Activated CD4-positive, CD25-positive, alpha-beta regulatory T cell (primary cell): ENCODE measurements at places on chromosomes 2 and 18.

GRCh38 chr2:37928377-37928776 is 3.3 kb downstream of the RMDN2 start:
- no peak for DNase-seq

GRCh38 chr2:238940806-238941205 is 92.9 kb downstream of the TWIST2 start:
- no peak for DNase-seq

GRCh38 chr2:171964308-171964707 is 35.4 kb upstream of the METAP1D start:
- DNase-seq: no peak

DNA sequence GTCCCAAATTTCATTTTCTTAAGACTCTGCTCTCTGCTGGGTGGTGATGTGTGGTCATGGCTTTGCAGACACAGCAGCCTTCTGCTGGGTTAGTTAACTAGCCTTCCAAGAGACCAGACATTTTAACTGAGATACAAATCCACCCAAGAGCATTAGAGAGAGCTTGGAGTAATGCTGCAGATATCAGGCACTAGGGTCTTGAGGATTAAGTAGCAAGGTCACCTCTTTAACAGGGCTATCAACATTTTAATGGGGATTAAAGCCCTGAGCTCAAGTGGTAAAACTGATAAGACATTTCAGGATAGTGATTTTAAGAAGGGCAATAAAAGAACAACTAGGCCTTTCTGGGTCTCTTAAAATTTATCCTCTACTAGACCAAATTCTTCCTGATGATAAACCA is 461.2 kb downstream of the MEIS1 start:
- DNase-seq: no peak

GRCh38 chr2:158805936-158806335 is 10.8 kb downstream of the DAPL1 start:
- no peak for DNase-seq

DNA sequence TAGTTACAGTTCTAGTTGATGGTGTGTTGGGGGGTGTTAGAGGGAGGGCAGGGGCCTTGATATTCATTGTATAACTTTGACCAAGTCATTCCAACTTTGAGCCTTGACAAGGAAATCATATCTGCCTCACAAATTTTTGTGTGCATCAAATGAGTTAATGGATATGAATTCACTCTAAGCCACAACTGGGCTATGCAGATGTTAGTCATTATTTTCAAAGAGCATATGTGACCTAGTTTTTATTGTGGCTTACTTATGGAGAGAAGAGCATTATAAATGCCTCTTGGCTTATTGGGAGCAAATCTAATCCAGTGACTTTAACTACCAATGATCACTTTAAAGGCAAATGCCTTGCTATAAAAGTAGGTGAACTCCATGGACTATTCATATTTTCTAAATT is 250.2 kb downstream of the LPIN1 start:
- DNase-seq: no peak

DNA sequence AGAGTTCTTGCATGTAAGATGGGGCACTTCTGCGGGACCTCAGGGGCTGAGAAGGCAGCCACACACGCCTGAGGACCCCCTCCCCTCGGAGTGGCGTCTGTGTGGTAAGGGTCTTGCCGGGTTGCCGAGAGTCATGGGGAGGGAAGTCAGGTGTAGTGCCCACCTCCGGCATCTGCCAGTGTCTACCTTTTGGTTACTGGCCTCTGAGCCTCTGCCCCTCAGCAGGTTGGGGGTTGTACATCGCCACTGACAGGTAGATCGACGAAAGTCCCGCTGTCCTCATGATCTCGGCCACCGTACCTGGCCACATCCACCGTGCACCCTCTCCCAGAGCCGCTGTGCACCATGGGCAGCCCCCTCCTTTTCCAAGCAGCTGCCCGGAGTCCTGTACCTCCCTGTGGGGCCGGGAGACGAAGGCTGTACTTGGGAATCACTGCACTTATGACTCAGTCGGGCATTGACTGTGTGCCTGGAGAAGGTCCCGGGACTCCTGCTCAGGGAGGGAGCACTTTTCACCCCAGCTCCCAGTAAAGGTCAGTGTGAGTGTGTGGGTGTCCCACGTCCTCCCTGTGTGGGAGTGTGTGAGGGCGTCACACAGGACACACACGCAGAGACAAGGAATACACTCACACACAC is 332.4 kb upstream of the MYT1L start:
- no peak for DNase-seq

- DNase-seq: no peak
Measured at GRCh38 chr2:57396355-57397098, 650.1 kb upstream of the VRK2 start.

DNA sequence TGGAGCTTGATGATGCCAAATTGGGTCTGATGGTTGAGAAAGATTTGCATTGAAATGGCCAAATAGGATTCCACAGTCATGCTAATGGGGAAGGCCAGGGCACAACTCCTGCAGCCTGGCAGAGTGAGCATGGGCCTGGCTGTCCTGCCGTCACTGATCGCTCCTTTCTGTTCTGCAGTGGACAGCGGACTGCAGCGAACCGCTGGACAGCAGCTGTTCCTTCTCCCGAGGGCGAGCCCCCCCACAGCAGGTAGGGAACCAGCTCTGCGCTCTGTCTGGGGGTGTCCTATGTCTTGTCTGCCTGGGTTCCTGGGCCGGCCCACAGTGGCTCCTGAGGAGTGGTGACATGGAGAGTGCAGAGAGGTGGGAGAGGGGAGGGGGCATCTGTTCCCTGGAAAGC is 97.6 kb downstream of the CTIF start:
- no peak for DNase-seq

- DNase-seq: no peak
Measured at GRCh38 chr2:220147161-220148038, 520.0 kb downstream of the SLC4A3 start.

- no peak for DNase-seq
Measured at GRCh38 chr2:52934323-52934898, 833.2 kb upstream of the CHAC2 start.

- no peak for DNase-seq
Measured at GRCh38 chr2:24785671-24786321, 7.4 kb downstream of the PTRHD1 start.

GRCh38 chr2:190267302-190267701 is 52.3 kb downstream of the HIBCH start:
- no peak for DNase-seq

DNA sequence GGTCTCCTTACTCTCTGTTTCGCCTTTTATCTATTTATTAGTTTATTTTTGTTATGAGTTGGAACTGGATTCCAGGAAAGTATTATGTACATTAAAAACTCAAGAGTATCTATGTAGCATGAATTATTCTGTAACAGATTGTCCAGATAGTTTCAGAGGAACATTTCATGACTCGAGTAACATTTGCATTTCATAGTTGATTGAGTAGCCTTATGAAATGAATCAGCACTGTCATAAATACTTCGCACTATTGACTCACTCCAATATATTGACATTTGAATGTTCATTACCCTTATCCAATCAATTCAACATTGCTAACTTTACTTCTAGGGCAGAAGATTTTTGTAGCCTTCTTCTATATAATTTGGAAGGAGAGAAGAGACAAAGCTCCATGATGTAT is 11.3 kb upstream of the VRK2 start:
- no peak for DNase-seq

DNA sequence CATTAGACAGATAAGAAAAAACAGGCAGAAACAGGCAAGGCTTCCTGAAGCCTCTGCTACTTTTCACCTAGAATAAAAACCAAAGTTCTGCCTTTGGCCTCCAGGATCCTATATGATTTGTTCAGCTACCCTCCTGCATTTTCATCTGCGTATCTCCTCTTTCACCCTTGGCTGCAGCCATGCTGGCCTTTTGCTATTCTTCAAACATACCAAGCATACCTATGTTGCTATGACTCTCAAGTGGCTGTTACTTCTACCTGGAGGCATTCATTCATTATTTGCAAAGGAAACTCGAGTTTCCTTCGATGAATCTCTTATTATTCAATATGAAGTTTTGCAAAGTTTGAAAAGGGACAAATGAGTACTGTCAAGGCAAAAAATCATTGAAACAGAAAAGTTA is 106.4 kb upstream of the HNMT start:
- DNase-seq: no peak

DNA sequence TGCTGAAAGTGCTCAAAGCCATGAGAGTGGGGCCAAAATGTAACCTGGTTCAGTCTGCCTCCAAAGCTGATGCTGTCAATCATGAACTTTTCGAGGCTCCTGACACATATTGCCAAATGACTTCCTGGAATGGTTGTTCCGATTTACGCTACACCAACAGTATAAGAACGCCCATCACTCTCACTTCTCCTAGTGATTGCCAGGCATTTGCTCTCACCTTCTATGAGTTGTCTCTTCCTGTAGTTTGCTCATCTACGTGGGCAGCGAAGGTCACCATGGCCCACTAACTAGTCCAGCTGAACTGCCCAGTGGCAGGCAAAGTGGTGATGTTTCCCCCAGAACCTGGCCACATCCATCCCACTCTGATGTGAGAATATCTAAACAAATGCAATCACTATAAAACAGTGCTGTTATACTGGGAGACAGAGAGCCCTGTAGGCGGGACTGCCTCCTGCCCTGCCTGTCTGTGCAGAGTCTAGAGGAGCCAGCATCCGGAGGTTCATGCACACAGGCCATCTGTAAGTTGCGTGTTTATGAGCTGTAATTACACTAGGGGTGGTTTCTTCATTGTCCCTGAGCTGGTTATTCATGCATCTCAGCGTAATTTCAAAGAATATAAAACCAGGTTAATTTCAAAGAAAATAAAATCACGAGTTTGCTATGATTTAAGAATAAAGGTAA is 8.8 kb upstream of the CABLES1 start:
- DNase-seq: no peak

DNA sequence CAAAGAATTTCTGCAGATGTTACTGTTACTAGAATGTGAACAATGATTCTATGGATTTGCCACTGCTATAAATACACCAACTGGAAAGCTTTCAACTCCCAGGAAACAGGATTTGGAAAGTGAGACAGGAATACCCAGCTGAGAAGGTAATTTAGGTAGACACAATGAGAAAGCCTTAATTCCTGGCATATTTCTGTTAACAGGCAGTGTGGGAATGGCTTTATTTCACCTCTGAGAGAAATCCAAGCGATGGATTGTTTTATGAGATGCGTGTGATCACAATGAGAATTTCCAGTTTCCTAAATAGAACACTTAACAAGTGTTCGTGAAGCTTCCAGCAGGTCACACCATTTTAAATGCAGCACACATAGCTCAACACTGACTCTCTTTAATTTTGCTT is 133.0 kb downstream of the SLC8A1 start:
- no peak for DNase-seq

DNA sequence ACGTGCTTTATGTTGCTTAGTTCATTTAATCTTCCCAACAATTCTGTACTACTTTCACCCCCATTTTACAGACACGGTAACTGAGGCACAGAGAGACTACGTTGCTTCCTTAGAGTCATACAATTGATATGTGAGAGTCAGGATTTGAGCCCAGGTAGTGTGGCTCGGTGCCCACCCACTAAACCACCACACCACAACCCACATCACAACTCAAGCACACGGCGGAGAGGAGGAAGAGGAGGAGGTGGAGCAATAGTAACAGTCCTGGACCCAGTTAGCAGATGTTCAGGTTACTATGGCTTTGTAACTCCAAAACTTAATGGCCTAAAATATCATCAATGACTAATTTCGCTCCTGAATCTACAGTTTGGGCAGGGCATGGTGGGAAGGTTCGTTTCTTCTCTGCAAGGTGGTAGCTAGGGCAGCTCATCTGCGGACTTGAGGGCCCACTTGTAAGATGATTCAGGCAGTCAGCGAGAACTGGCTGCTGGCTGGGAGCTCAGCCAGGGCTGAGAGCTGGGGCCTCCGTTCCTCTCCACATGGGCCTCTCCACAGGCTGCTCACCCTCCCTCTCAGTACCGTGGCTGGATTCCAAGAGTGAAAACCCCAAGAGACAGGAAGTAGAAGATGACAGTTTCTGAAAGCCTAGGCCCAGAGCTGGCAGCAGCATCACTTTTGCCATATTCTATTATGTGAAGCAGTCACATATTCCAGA is 167.1 kb downstream of the ZFP36L2 start:
- DNase-seq: peak; percentile 4

DNA sequence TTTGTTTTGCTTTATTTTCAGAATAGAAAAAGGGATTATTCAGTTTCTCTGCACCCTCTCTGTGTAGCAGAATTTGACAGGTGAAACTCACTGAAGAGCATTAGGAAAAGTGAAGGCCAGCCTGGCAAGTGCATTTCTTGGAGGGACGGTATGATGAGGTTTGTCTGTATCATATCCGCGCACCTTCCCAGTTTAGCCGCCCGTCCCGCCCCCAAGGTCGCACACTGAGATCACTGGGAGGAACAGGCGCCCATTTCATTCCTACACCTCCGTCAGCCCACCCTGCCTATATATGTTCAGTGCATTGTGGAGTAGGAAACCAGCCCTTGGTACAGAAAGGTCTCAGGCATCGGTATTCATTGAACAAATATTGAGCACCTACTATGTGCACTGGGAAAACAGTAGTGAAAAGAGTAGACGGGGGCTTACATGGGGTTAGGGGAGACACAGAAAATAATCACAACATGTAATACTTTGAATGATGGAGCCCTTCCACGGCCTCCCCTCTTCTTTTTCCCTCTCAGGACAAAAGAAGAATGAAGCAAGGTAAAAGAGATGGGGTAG is 678 bp upstream of the FECH start:
- no peak for DNase-seq

- no peak for DNase-seq
Measured at GRCh38 chr2:207762146-207762545, 7.6 kb downstream of the FZD5 start.

DNA sequence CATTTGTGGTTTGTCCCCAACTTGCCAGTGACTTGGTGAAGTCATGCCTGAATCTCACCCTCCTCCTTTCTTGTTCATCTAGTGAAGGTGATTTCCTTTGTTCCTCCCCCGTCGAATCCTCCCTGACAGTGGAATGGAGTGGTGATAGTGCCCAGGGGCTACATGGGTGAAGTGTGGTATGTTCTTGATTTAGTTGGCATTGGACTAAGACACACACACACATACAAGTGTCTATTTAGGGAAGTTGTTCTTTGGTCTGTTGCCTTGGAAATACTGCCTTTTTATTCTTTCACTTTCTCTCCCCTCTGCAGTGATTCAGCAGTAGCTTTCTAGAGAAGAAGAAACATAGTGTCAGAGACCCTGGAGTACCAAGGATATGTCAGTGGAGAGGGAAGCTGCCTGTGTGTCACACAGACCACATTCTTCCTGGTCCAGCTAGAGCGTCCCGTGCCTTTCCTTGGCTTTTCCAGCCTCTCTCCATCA is 10.9 kb downstream of the INPP4A start:
- no peak for DNase-seq

GRCh38 chr2:203623661-203624060 is 82.8 kb upstream of the CD28 start:
- DNase-seq: no peak

GRCh38 chr18:57519668-57520424 is 66.7 kb downstream of the FECH start:
- DNase-seq: no peak
